ENCODE measurements at places on chromosomes 7 and 10.

- no peak for DNase-seq
Measured at GRCh38 chr10:73537288-73537687, 41.5 kb upstream of the PPP3CB start.

- DNase-seq, result no peak
Measured at GRCh38 chr10:131909014-131909808, 8.4 kb downstream of the PPP2R2D start.

DNA sequence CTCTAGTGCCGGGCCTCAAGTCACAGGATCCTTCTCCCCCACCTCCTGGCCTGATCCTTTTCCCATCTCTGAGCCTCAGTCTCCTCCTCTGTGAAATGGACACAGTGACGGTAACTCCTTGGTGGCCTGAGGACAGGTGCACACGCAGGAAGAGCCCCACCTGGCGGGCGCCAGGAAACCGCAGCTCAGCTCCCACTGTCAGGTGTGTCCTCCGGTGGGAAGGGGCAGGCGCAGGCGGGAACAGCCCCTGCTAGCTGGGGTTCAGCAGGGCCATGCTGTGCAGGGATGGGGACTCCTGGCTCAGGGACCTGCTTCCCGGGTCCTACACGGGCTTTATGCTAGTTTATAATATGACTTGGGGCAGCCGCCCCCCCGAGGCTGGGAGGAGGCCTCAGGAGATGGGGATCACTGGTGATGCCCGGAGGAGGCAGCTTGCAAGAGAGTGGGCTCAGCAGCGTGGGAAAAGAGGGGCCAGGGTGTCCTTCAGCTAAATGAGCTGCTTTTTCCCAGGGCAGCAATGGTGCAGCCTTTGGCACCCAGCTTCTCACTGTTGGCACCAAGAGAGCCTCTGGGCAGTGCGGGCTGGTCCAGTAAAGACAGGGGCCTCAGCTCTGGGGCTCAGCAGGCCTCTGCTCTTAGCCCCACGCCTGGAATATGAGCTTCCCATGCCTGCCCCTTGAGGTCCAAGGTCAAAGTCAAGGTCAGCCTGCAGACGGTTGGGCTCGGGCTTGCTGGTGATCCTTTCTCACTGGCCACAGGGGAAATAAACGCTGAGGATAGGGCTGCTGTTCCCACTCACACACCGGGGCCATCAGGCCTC, 68.0 kb upstream of the FAM20C start:
- DNase-seq, result no peak

- DNase-seq, result no peak
Measured at GRCh38 chr10:76509446-76509845, 1078.0 kb downstream of the LRMDA start.

DNA sequence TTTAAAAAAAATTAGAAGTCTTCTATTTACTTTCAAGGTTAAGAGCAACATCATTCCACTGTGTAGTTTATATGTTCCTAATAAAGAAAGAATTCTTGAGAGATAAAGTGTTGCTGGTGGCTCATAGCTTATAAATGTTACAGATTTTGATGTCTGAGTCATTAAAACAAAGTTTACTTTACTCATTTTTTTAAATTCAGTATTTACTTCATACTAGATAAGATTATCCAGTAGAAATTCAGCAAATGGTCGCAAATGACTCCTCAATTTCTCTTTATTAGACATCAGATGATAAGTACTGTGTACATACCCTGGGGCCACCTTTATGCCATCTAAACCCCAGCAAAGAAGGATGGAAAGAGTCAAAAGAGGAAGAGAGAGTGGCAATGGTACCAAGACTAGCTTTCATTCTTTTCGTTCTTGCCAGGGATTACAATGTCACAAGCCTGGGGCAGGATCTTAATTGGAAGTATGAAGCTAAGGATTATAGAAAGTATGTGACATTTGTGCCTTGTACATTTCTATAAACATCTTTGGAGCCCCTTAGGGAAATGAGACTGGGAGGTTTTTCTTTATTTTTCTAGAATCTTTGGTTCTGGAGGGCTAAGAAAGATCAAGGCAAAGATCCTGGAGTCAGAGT, 206.1 kb downstream of the CHRM2 start:
- DNase-seq, result peak; percentile 90
